WTC11 (cell line): ENCODE measurements at places on chromosomes 12 and 14. TPM values are rescaled to one million over a fixed set of nuclear protein-coding genes. Genes with fewer than 3 reads are reported as not detected.

A2M gene
- total RNA-seq, result 1.9 to 3.4 TPM (median 3.3 TPM) in 3 replicates

FAM222A gene
- 1.3 to 1.6 TPM (median 1.6 TPM) in 3 replicates for total RNA-seq

VRTN gene
- total RNA-seq, result 106 to 130 TPM (median 128 TPM) in 3 replicates

ZFHX2 gene
- total RNA-seq, result 16.4 to 26.2 TPM (median 25.7 TPM) in 3 replicates

ANKRD13A gene
- total RNA-seq, result 17.6 to 22.4 TPM (median 18.3 TPM) in 3 replicates

LHX5 gene
- 1.5 to 3.0 TPM (median 1.6 TPM) in 3 replicates for total RNA-seq

DNA sequence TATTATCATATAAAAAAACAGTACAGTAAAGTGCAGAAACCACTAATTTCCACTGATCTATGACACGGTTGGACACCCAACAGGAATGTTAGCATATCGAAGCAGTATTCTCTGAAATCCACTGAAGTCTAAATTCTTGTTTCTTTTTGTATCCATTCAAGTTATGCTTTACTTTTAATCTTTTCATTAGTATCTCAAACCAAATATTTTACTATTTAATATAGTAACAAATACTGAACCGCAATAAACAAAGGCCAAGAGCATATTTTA is 41.1 kb downstream of the ATXN2 start:
- DNase-seq, result no peak

DNA sequence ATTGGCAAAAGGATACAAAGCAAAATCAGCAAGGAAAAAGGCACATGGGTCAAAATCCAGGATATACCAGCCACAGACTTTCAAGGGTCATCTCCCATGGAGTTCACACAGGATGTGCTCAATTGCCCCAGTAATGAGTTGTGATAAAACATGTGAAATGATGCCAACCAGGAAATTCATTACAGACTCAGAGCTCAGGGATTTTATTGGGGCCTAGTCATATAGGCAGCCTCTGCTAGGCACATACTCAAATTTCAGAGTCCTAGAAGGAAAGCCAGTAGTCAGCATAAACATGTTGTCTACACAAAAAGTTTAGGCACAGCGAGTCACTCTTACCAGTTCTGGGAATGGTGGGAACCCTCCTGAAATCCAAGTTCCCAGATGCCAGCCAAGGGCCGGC is 64.4 kb upstream of the OSBPL8 start:
- DNase-seq, result no peak

DNA sequence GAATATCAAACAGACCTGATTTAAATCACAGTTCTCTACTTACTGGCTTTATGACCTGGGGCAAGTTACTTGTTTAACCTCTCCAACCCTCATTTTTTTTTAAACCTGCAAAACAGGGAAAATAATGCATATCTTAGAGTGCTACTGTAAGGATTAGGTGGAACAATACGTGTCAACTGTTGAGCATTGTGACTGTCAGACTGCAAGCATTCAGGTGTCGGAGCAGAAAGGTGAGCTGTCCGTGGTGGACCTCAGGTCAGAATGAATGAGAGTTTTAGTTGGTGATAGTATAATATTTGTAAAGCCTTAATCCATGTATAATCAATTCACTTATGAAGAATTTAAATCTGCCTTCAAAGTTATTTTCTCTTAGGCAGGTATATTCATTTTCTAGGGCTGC is 404.2 kb downstream of the ETNK1 start:
- DNase-seq, result no peak

DNA sequence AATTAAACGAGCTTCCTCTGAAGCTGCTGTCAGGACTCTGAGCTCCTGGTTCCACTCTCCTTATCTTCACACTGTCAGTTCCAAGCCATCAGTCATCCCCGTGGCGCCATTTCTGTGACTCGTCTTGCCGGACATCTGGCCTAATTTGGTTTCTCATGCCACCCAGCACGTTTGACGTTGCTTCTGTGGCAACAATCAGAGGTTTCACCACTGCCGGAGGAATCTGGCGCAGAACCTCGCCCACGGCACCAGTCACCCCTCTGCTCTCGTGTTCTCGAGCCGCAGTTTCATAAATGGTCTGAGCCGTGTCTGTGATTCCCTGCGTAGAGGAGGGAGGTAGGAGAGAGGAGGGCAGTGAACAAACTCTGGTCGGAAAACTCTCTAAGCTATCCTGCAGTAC is 29.7 kb downstream of the BDKRB1 start:
- no peak for DNase-seq

DNA sequence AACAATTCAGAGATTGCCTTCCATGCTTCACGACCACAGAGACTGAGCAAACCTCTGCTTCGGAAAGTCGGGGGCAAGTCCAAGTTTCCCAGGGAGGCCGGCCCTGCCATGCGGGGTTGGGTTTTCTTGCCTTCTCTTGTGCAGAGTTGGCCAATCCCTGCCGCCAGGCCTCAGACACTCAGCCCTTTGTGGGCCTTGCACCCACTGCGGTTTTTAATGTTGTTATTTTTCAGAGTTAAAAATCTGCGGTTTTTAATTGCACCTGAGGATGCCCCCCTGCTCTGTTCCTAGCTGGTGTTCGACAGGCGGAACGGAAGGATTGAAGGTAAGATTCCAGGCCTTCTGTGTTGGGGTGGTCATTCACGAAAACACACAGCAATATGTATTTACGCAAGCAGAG is 108.7 kb downstream of the CALM1 start:
- DNase-seq, result no peak

GRCh38 chr14:92847278-92847677 is 53.2 kb downstream of the GOLGA5 start:
- DNase-seq, result no peak

- no peak for DNase-seq
These were observed 6.2 kb downstream of the WNT10B start for GRCh38 chr12:48965298-48965838.

DNA sequence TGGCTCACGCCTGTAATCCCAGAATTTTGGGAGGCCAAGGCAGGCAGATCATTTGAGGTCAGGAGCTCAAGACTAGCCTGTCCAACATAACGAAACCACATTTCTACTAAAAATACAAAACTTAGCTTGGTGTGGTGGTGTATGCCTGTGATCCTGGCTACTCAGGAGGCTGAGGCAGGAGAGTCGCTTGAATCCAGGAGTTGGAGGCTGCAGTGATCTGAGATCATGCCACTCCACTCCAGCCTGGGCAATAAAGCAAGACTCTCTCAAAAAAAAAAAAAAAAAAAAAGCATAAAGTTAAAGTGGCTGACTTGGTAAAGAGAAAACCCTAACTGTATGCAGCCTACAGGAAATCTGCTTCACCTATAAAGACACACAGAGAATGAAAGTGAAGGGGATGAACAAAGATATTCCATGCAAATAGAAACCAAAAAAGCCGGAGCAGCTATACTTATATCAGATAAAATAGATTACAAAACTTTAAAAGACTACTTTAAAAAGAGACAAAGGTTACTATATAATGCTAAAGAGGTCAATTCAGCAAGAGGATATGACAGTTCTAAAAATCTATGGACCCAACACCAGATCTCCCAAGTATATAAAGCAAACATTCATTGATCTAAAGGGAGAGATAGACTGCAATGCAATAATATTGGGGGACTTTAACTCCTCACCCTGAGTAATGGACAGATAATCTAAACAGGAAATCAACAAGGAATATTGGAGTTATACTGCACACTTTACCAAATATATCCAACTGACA is 4.1 kb downstream of the CLEC2B start:
- DNase-seq, result no peak

DNA sequence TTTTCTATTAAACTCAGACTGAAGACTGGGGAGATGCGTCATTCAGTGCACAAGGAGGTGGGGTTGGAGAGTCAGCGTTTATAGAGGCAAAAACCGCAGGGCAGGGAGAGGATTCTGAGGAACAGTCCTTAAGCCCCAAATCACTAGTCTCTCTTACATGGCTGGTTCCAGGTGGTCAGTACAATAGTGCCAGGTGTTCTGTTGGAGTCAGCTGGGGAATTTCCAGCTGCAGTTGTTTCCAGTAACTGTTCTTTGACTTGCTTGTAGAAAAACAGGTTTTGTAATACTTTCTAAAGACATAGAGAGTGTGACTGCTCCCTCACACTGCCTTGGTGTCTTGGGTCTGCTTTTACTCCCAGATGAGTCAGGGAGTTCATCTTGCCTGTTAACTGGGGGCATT is 192.2 kb downstream of the TMTC3 start:
- peak; percentile 9 for DNase-seq

DNA sequence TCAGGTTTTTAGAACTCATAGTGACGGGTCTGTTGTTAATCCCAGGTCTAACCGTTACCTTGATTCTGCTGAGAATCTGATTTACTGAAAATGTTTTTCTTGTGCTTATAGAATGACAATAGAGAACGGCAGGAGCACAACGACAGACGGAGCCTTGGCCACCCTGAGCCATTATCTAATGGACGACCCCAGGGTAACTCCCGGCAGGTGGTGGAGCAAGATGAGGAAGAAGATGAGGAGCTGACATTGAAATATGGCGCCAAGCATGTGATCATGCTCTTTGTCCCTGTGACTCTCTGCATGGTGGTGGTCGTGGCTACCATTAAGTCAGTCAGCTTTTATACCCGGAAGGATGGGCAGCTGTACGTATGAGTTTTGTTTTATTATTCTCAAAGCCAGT is 34.4 kb downstream of the PSEN1 start:
- no peak for DNase-seq

GRCh38 chr12:3732901-3733300 is 20.0 kb downstream of the CRACR2A start:
- DNase-seq, result peak; percentile 34

- DNase-seq, result no peak
These were observed 380 bp downstream of the ANKRD13A start for GRCh38 chr12:109999649-109999971.

GRCh38 chr14:96086574-96087077 is 47.5 kb downstream of the C14orf132 start:
- DNase-seq, result no peak

DNA sequence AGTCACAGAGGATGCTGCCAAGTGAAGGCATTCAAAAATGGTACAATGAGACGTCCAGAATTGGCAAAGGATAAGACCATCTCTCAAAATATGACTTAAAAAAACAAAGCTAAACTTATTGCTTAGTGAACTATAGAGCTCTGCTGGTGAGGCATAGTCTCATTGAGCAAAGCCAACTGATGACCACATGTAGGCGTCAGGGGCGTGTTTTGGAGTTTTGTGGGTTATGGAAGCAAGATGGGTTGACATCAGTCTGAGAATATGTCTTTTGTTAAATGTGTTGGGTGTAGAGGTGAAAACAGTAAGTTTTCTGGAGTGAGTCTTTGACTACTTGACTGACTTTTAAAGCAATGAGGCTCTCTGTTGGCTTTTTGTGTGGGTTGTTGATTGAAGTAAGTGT is 47.2 kb downstream of the ATL1 start:
- DNase-seq, result no peak

GRCh38 chr14:65940056-65940735 is 527.7 kb downstream of the FUT8 start:
- DNase-seq, result no peak

DNA sequence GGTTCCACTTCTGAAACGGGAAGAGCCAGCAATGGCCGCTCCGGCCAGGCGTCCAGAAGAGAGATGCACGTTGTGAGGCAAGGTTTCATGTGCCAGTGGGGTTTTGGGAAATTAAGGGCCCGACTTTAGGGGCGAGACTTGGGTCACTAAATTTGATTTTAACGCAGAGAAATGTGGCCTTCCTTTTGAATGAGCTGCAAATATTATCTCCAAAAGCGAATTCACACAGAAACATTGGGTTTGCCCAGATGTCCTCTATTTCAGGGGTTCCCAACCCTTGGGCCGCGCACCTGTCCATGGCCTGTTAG is 2.3 kb upstream of the RNASE4 start:
- no peak for DNase-seq

GRCh38 chr14:23068789-23069412 is 11.6 kb upstream of the CDH24 start:
- DNase-seq, result peak; percentile 86
